T-helper 1 cell (primary cell): ENCODE measurements at places on chromosomes 3 and 15.

GRCh38 chr3:128873244-128874022, 6.0 kb upstream of the ACAD9 start:
- DNase-seq: no peak

- DNase-seq: no peak
Measured at GRCh38 chr15:26736502-26737248, 36.2 kb downstream of the GABRB3 start.

DNA sequence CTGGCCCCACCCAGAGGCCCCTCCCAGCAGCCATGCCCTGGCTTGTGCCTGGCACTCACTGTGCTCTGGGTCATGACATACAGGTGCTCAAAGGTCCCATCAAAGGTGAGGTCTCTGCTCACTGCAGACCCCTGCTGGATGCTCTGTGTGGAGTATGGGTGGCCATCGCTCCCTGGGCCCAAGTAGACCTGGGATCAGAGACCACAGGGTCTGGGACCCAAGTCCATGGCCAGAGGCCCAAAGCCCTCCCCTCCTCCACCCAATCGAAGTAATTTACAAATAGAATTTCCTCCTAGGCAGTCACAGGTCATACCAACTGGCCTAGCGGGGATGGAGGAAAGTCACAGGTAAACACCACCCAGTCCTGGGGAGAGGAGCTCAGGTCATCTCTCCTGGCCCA, 7.6 kb downstream of the PLXNB1 start:
- DNase-seq: no peak

- peak; percentile 44 for DNase-seq
Measured at GRCh38 chr15:74956648-74957475, at the start of gene RPP25. RPP25 (minus strand) TSS chr15:74956772; CDS start chr15:74956583, 189 bp downstream.

GRCh38 chr3:64340641-64341101, 115.4 kb upstream of the PRICKLE2 start:
- DNase-seq: no peak

- DNase-seq: no peak
Measured at GRCh38 chr15:55654561-55655031, 66.5 kb upstream of the PYGO1 start.
